ENCODE measurements at places on chromosomes 7 and 10. TPM values are rescaled to one million over a fixed set of nuclear protein-coding genes. Genes with fewer than 3 reads are reported as not detected.

- DNase-seq = no peak
Measured at GRCh38 chr7:119256446-119257131, 1016.4 kb upstream of the KCND2 start.

DNA sequence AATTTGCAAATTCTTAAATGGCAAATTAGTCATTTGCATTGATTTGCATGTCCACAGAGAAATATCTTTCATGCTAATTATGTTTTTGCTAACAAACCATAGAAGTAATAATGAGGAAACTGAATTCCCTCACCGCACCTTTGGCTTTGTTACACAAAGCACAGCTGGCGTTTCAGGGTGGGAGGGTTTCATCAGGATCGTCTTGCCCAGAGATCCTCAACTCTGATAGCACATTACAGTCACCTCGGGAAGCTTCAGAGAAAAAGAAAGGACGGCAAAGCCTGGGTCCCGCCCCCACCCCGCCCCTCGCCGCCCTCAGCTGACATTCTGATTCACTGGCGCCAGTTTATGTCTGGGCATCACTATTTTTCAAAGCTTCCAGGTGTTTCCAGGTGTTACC lies 119.4 kb downstream of the PTPRN2 start:
- no peak for DNase-seq

- DNase-seq = no peak
Measured at GRCh38 chr7:132343199-132343598, 233.1 kb downstream of the PLXNA4 start.

DNA sequence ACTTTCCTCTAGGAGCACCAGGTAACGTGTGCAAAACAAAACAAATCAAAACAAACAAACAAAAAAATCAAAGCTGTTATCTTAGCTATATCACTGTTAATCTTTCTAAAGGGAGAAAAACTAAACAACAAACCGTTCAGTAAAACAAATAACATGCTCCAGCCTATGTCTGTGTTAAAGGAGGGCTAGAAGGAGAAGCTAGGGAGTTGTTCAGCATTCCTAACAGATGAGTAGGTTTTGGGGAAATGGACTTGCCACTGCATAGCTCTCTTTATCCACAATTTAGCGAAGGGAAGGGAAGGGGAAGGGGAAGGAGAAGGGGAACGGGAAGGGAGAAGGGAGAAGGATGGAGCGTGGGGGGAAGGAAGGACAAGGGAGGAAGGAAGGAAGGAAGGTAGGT lies 134.2 kb upstream of the AKR1E2 start:
- DNase-seq = no peak

DNA sequence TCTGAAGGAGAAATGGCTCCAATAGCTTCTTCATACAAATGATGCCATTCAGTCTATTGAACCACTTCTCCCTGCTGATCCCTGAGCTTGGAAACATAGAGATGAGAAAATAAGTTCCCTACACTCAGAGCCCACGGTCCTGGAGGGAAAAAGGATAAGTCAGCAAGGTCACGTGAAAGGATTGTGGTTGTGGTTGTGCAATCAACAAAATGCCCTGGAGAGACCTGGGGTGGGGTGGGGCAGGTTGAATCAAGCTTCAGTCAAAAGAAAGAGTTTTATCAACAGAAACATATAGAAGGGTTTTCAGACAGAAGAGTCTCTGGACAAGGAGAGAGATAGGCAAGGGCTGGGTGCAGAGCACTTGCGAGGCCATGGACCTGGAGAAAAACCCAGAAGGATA lies 30.1 kb downstream of the C10orf90 start:
- DNase-seq = no peak

Gene FHIP2A
- 42.8 TPM for total RNA-seq

Gene ORAI2
- 10.8 TPM for total RNA-seq

Gene KIAA1549
- 3.2 TPM for total RNA-seq

Gene KAZALD1
- total RNA-seq = 3.2 TPM

Data from esophagus muscularis mucosa (tissue), 4 donors.